Large intestine (tissue), 12 donors: ENCODE measurements at places on chromosomes 13 and 19. TPM values are rescaled to one million over a fixed set of nuclear protein-coding genes. Genes with fewer than 3 reads are reported as not detected.

DNA sequence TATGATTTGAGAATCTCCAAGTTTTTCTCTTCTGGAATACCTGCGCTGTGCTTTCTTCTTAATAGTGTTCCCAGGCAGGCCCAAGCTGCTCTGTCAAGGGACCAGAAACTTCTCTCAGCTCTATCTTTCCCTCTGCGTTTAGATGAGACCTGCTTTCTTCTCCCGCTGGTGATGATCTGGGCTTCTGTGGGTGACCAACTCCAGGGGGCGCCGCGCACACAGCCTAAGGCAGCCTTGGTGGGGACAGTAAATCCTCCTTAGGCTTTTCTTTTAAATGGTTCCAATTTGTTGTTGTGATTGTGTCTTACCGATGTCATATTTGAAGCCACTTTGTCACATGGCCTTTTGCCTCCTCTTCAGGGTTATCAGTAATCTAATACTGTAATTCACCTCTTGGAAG is 439.4 kb upstream of the KLF12 start:
- H3K4me1 ChIP-seq: no peaks in the 10 kb centered on the region
- H3K4me3 ChIP-seq: no peak overlapping the region
- H3K27me3 ChIP-seq: peaks cover 25% of the 10 kb centered on the region
- no peak overlapping the region for H3K27ac ChIP-seq
- no peak for DNase-seq

- peaks cover 17% of the 10 kb centered on the region for H3K4me1 ChIP-seq
- H3K4me3 ChIP-seq: peak overlapping the region; percentile 39
- no peak overlapping the region for H3K27ac ChIP-seq
- H3K27me3 ChIP-seq: no peaks in the 10 kb centered on the region
- peak; percentile 44 for DNase-seq
Measured at GRCh38 chr13:113584870-113585671, 518 bp downstream of the TFDP1 start.

DNA sequence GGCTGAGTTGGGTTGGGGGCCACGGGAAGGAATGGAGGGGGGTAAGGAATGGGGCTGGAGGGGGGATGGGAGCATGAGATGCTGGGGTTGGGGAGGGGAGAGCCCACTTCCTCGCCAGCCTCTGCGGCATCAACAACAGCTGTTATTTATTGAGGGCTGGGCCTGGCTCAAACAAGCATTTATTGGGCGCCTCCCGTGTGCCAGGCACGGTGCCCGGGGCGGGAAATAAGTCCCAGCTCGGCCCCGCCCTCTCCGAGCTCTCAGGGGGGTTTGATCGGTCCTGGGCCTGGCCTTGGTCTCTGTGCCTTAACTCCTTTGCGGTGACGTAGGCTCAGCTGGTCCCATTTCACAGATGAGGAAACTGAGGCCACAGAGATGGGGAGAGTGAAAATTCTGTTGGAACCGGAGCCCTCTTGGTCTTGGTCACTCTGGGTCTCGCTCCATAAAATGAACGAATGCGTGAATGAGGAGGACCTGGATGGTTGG is 919 bp upstream of the ADAMTS10 start:
- H3K36me3 ChIP-seq: no peaks in the 10 kb centered on the region
- DNase-seq: no peak
- H3K4me1 ChIP-seq: peaks cover 2% of the 10 kb centered on the region
- no peak overlapping the region for H3K27ac ChIP-seq

GRCh38 chr19:9793071-9793591 is 24.6 kb upstream of the ZNF846 start:
- no peak for DNase-seq
- H3K27ac ChIP-seq: peak overlapping the region; percentile 97
- peaks cover 22% of the 10 kb centered on the region for H3K4me1 ChIP-seq
- H3K4me3 ChIP-seq: peak overlapping the region; percentile 90

DNA sequence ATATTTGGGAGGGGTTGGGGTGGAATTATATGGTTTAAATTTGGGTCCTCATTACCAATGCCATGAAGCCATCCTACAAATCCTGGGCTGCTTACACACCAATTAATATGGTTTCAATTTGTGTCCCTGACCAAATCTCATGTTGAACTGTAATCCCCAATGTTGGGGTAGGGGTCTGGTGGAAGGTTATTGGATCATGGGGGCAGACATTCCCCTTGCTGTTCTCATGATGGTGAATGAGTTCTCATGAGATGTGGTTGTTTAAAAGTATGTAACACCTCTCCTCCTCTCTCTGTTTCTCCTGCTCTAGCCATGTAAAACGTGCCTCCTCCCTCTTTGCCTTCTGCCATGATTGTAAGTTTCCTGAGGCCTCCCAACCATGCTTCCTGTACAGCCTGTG is 46.6 kb upstream of the FAM124A start:
- no peak for DNase-seq
- H3K27me3 ChIP-seq: no peaks in the 10 kb centered on the region
- H3K27ac ChIP-seq: no peak overlapping the region
- no peaks in the 10 kb centered on the region for H3K36me3 ChIP-seq

DNA sequence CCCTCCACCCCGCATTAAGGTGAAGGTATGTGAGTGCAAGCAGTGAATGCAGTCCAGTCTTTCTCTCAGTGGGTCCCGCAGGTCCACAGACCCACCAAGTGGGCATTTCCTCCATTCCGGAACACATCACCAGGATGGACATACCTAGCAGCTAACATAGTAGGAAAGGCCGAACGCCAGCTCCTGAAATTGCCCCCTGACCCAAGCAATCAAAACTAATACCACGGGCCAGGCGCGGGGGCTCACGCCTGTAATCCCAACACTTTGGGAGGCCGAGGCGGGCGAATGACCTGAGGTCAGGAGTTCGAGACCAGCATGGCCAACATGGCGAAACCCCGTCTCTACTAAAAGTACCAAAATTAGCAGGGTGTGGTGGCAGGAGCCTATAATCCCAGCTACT is 71.7 kb upstream of the VSTM2B start:
- no peak overlapping the region for H3K4me3 ChIP-seq
- DNase-seq: no peak
- H3K27ac ChIP-seq: no peak overlapping the region

DNA sequence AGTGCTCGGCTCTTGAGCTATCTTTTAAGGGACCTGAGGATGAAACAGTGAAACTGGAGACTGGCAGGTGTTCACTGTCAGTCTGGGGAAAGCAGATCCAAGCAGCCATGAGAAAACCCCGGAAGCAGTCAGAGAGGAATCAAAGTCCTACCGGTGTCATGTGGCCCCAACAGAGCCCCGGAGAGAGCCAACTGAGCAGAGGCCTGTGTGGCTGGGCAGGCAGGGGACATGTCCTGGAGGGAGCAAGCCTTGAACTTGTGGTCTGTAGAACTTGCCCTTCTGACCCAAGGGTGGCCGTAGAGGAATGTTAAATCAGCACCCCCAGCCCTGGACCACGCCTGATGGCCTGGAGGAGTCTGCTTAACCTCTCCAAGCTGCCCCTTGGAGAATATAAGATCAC is 113.7 kb upstream of the ZNF507 start:
- no peaks in the 10 kb centered on the region for H3K36me3 ChIP-seq
- H3K4me3 ChIP-seq: no peak overlapping the region
- DNase-seq: no peak

- peaks cover 12% of the 10 kb centered on the region for H3K4me1 ChIP-seq
- H3K27me3 ChIP-seq: peaks cover 2% of the 10 kb centered on the region
- no peaks in the 10 kb centered on the region for H3K36me3 ChIP-seq
Measured at GRCh38 chr19:14073925-14074838, 1.6 kb downstream of the MISP3 start.

- DNase-seq: no peak
- no peaks in the 10 kb centered on the region for H3K4me1 ChIP-seq
- H3K36me3 ChIP-seq: no peaks in the 10 kb centered on the region
- H3K27ac ChIP-seq: no peak overlapping the region
- no peak overlapping the region for H3K4me3 ChIP-seq
- no peaks in the 10 kb centered on the region for H3K27me3 ChIP-seq
Measured at GRCh38 chr13:66560189-66560588, 669.9 kb downstream of the PCDH9 start.

DNA sequence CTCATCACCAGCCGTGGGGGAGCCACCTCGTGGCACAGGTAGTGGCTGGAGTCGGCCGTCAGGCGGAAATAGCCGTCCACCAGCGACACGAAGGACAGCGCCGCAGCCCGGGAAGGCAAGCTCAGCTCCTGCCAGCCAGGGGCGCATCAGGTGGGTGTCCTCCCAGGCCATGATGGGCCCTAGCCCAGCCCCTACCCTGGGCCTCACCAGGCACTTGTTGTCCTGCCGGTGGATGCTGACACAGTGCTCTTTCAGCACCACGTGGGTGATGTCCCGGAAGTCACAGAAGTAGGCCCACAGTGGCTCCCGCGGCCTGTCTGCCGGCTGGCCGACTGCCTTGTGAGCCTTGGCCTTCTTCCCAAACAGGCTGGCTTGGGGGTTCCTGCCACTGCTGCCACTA is 15.7 kb downstream of the TYK2 start:
- H3K27ac ChIP-seq: no peak overlapping the region
- H3K4me3 ChIP-seq: no peak overlapping the region
- H3K4me1 ChIP-seq: no peaks in the 10 kb centered on the region
- H3K27me3 ChIP-seq: no peaks in the 10 kb centered on the region
- DNase-seq: no peak

GRCh38 chr19:2271234-2272103 is 10.5 kb downstream of the PEAK3 start:
- peak overlapping the region; percentile 91 for H3K27ac ChIP-seq
- H3K27me3 ChIP-seq: no peaks in the 10 kb centered on the region
- DNase-seq: no peak
- H3K4me3 ChIP-seq: peak overlapping the region; percentile 100

DNA sequence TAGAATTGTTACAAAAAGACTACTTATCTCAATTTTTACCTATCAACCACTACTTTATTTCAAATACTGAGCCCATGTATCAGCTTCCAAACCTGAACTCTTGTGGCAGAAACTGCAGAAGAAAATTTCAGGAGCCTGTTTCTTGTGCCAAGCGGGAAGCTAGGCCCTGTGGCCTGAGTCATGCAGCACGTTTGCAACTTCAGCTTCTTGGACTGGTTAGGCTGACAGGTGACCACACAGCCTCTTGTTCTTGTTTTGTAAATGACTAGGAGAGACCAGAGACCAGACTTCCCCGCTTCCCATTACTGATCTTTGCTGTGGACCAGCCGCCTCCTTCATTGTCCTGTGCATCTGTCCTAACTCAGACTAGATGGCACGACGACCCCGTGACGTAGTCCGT is 3.4 kb upstream of the LAMP1 start:
- no peak overlapping the region for H3K27ac ChIP-seq
- H3K27me3 ChIP-seq: peaks cover 9% of the 10 kb centered on the region
- DNase-seq: no peak
- no peak overlapping the region for H3K4me3 ChIP-seq

DNA sequence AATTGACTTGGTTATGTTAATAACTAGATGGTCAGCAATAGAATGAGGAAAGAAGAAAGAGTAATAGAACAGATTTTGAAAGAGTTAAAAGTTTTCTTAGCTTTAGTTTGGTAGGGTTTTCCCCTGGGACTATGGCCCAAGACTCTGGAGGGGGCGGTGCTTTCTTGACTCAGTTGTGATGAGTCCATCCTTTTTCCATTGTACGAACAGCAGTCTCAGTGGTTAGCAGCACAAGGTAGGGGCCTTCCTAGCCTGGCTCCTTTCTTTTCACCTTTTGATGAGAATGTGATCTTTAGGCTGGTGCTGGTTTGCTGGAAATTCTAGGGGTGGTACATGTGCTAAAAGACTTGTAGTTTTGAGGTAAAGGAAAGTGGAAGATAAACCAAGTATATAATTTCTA is 38.8 kb downstream of the ZNF506 start:
- H3K27me3 ChIP-seq: no peaks in the 10 kb centered on the region
- peaks cover 18% of the 10 kb centered on the region for H3K36me3 ChIP-seq
- no peak overlapping the region for H3K4me3 ChIP-seq
- no peak overlapping the region for H3K27ac ChIP-seq
- DNase-seq: no peak
- no peaks in the 10 kb centered on the region for H3K4me1 ChIP-seq

GRCh38 chr19:40542202-40542859 is 34.3 kb upstream of the SHKBP1 start:
- no peak overlapping the region for H3K27ac ChIP-seq
- H3K27me3 ChIP-seq: peaks cover 2% of the 10 kb centered on the region

DNA sequence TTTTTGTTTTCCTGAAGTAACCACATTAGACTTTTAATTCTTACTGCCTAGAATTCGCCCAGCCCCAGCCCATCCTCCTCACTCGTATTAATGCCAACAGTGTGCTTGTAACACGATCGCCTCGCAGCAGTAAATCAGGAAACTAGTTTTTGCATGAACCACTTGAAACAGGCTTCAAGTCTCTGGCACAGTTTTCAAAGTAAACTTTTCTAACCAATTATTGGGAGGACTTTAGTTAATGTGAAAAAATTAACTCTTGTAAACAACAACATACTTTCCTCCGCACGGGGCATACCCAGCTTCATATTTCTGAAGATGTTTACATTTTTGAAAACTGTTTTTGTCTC is 39.2 kb downstream of the TNFRSF19 start:
- no peak for DNase-seq
- no peak overlapping the region for H3K27ac ChIP-seq
- no peak overlapping the region for H3K4me3 ChIP-seq
- H3K4me1 ChIP-seq: peaks cover 2% of the 10 kb centered on the region

DNA sequence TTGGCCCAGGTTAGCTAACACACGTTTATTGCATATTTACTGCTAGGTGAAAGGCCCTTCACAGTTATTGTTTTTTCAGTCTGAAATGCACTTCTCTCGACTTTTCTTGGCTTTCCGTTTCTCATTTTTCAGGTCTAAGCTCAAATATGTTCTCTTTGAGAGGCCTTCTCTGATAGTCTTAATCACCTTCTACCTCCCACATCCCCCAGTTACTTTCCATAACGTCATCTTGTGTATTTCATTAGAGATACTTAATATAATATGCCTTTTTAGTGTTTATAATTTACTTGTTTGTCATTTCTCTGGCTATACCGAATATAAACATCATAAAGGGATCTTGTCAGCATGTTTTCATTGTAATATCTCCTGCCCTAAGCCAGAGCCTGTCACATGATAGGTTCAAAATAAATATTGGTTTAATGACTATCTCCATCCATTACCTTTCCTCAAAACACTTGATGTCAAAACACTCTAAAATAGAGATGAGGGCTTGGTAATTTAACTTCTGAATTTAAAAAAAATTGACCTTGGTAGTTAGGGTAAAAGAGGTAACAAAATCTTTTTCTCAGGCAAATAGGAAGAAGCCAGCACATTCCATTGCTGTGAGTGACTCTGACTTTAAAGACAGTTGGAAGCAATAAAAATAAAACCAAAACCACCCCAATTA is 168.6 kb upstream of the RFC3 start:
- no peaks in the 10 kb centered on the region for H3K27me3 ChIP-seq
- no peak for DNase-seq
- H3K4me1 ChIP-seq: no peaks in the 10 kb centered on the region

GRCh38 chr13:100789968-100790367 is 115.4 kb upstream of the TMTC4 start:
- no peak overlapping the region for H3K27ac ChIP-seq
- no peak for DNase-seq
- no peaks in the 10 kb centered on the region for H3K4me1 ChIP-seq

The DDX49 gene
- polyA plus RNA-seq: 34.3 TPM

The ZNF580 gene
- polyA plus RNA-seq: 31.3 TPM

The ZNF208 gene
- 0.87 TPM for polyA plus RNA-seq

The SHANK1 gene
- 3.2 TPM for polyA plus RNA-seq

The CYP2F1 gene
- polyA plus RNA-seq: 0.06 TPM

The ZNF578 gene
- 2.6 TPM for polyA plus RNA-seq

The ZNF222 gene
- polyA plus RNA-seq: 6.7 TPM
